ENCODE measurements at places on chromosomes 5 and 9. TPM values are rescaled to one million over a fixed set of nuclear protein-coding genes. Genes with fewer than 3 reads are reported as not detected.

DNA sequence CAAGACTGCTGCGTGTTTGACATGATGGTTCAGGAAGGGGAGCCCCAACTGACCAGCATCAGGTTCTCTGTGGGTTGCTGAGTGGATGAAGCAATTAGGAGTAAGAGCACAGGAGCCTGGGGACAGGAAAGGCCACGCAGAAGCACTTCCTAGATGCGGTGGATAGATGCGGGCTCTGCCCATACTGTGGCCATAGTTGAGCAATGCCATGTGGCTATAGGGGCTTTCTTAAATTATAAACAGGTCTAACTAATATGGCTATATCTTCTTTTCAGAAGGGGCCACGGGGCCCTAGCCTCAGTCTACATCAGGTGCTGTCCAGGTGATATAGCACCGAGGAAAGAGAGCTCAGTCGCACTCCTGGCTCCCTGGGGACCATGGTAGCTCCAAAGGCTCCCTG, 198.6 kb downstream of the GADD45G start:
- H3K4me1 ChIP-seq, result peaks cover 9% of the 10 kb centered on the region
- peaks cover 2% of the 10 kb centered on the region for H3K27me3 ChIP-seq
- no peak overlapping the region for H3K4me3 ChIP-seq

GRCh38 chr9:124527781-124528180, 20.6 kb upstream of the NR5A1 start:
- DNase-seq, result no peak
- no peak overlapping the region for H3K27ac ChIP-seq
- no peaks in the 10 kb centered on the region for H3K4me1 ChIP-seq
- H3K36me3 ChIP-seq, result no peaks in the 10 kb centered on the region

DNA sequence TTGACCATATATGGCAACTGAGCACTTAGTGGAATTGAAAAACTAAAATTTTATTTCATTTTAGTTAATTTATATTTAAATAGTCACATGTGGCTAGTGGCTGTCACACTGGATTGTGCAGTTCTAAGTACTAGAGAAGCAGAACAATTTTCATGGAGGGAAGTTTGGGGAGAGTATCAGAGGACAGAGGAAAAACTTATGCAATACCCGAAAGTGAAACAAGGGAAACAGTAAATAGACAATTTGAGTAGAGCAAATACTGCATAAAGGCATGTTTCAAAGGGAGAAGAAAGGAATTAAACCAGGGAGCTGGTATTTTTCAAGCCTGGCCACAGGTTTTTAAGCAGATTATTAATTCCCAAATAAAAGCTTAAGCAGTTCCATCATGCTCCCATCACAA, 590.5 kb upstream of the RORB start:
- H3K4me3 ChIP-seq, result no peak overlapping the region
- DNase-seq, result no peak
- H3K27me3 ChIP-seq, result no peaks in the 10 kb centered on the region
- H3K4me1 ChIP-seq, result no peaks in the 10 kb centered on the region

Gene PCDHGA12
- total RNA-seq, result 0.09 TPM

GRCh38 chr9:87892956-87893355, 10.3 kb downstream of the SPATA31E1 start:
- no peaks in the 10 kb centered on the region for H3K4me1 ChIP-seq
- H3K27ac ChIP-seq, result no peak overlapping the region
- no peaks in the 10 kb centered on the region for H3K36me3 ChIP-seq
- no peak overlapping the region for H3K4me3 ChIP-seq
- H3K27me3 ChIP-seq, result peaks cover 10% of the 10 kb centered on the region
